ENCODE measurements at places on chromosomes 4 and X. TPM values are rescaled to one million over a fixed set of nuclear protein-coding genes. Genes with fewer than 3 reads are reported as not detected.

GRCh38 chrX:101764538-101764937, 104.9 kb upstream of the ARMCX2 start:
- peak; percentile 34 for DNase-seq

The TAF1 gene
- 12.5 TPM for total RNA-seq

The TMSB15A gene
- 1.4 TPM for total RNA-seq

DNA sequence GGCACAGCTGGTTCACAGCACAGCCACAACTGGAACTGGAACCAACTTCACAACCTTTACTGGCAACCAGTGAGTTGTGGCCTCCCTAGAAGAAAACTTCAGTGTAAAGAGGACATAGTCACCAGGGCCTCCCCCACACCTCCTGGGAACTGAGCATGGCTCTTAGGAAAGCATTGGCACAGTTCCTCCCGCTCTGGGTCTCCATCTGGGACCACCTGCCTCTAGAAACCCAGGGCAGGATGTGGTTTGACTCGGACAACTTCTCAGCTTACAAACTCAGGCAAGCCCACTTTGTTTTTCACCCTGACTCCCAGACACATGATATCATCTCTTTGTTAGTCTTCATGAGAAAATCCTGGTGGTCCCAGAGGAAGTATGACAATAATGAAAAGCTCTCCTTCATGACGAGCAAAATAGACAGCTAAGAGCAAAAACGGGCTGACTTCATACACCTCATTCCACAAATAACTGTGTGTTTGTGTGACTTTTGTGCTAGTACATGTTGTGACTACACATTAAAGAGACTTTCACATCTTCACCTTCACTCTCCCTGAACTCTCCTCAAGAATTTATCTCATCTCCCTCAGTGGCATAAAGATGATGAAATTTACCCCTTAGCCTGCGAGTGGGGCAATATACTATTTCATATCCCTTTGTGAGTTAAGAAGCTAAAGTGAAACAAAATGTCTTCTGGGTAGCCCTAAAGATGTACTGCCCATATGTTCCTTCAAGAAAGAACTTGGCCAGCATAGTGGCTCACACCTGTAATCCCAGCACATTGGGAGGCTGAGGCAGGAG, 75.4 kb downstream of the SH3KBP1 start:
- DNase-seq, result peak; percentile 4

DNA sequence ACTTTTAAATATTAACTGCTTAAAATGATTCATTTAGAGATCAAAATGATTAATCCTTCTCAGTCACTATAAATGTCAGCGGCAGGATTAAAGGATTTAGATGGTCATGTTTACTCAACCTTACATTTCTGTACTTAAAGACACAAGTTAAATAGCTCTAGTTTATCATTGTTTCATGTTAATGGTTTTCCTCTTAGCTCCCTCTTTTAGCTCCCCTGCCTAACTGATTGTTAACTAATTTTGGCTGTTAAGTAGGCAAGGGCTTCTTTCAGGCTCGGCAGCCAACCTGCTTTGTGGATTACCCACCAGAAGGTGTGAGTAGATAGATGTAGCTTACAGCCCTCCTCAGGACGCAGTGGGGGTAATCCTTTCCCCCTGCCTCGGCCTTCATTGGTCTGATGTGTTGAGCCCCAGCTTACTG, 96.0 kb downstream of the TENM3 start:
- no peak for DNase-seq

The NPY1R gene
- total RNA-seq, result not detected
